ENCODE measurements at places on chromosomes 4 and X.
A peak's percentile ranks its signal among the peaks of the same experiment; 100 is the strongest.

GRCh38 chr4:165398570-165398969 lies 19.8 kb downstream of the CPE start:
- no peak for DNase-seq

GRCh38 chr4:119501740-119502139 lies 126.9 kb downstream of the PDE5A start:
- no peak for DNase-seq

DNA sequence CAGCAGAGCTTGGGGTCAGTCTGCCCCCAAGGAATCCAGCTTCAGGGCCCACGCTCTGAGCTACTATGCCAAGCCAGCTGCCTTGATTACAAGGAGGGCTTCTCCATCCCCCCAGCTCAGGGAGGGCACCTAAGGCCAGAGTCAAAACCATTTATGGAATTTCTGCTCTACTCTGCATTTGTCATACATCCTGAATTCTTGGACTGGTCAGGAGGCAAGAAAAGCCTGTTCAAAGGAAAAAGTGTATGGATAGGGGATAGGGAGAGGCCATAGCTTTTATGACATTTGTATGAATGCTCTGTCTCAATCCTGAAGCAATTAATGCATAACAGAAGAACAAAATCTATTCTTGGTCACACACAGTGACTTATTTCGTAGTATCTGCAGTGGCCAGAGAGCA lies 32.2 kb downstream of the EDNRA start:
- DNase-seq: no peak

GRCh38 chr4:10554121-10554520 lies 96.9 kb upstream of the ZNF518B start:
- no peak for DNase-seq

- no peak for DNase-seq
Observed at GRCh38 chrX:117335209-117335608, 781.4 kb downstream of the KLHL13 start.

- no peak for DNase-seq
Observed at GRCh38 chr4:149781150-149781549, 34.5 kb downstream of the IQCM start.

GRCh38 chr4:2694691-2695090 lies 61.4 kb downstream of the TNIP2 start:
- no peak for DNase-seq

DNA sequence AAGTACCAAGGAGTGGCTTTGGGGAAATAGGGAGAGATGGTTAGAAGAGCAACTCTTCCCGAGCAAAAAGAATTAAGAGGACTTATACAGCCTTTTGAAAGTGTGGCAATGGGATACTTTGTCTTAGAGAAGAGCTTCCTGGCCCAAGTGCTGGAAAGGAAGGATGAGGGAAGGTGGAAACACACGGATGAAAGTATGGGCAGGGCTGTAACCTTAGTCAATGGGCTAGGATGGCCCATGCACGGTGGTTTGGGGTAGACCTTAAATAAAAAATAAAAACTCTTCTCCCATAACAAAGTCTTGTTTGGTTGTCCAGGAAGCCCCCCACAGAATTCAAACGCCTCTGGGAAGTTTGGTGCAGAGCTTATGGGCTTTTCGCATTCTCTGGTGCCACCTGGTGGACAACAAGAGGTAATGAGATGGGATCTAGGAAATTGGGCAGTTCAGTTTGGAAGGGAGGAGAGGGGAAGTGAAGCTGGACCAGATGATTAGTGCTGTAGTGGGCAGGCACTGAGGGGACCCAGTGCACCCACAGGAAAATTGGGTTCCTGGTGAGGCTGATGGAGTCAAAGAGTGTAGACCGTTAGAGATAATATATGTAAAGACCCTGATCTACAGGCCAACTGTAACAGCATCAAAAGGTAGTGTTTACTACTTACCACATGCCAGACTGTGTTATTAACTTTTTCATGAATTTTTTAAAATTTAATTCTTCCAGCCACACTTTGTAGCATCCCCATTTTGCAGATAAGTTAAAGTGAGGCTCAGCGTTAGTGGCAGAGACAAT lies 13.8 kb upstream of the ENOX2 start:
- peak; percentile 26 for DNase-seq

DNA sequence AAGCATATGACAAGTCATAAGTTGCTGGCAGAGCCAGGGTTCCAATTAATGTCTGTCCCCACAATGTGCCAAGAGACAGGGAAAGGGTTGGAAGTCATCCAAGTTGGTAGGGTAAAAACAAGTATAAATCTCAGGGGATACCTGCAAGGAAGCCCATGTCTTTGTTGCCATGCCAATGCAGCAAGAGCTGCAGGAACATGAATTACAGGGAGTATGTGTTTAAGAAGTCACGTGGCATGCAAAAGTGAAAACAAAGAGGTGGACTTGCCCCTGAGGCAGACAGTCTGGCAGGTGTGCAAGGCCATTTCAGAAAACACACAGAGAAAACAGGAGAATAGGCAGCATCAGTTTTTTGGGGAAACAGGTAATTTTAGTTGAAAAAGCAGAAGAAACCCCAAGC lies 29.4 kb downstream of the C4orf51 start:
- DNase-seq: no peak

- no peak for DNase-seq
Observed at GRCh38 chr4:140672416-140672815, 83.8 kb downstream of the TBC1D9 start.

DNA sequence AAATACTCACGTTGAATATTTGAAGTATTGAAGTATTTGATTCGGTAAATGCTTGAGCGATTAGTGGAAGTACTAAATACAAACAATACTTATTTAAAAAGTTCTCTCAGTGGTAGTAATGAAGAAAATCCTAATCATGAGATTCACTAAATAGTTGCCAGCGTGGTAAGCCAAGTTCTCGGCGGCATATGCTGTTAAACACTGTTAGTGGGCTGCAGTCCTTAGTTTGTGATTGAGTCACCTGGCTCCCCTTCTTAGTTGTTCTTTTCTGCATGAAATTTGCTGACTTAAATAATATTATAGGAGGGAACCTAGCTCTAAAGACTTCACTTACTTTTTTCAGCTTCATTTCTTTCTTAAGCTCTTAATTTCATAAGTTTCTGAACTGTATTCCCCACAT lies 51.4 kb downstream of the STIM2 start:
- no peak for DNase-seq

GRCh38 chrX:17567187-17567586 lies 170.1 kb upstream of the SCML1 start:
- no peak for DNase-seq

GRCh38 chr4:83335701-83336100 lies 1.1 kb upstream of the HPSE start:
- DNase-seq: no peak

DNA sequence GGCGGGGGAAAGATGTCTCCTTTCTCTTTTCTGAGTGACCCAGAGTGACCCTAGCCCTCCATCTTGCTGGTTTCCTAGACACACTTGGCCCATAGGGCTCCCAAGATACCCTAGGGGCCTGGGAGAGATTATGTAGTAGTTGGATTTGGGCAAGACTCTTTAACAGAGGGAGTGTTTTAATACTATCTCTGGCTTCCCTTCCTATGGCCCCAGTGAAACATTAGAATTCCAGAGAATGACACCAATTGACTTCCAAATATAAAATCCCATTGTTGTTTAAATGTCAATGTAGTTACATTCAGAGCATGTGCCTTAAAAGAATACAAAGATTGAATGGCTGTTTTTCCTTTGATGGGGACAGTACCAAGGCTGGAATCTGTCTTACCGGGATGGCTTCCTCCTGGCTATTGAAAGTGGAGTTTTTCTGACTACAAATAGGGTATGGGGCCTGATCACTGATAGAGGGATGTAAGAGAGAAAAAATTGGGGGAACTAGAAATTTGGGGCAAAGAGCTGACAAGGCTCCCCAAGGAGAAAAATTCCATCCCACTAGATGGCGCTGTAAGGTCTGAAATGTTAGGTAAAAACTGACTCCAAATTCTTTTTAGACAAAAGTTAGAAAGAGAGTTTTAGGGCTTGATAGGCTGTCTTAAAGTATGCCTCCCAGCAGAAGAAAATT lies 10.7 kb downstream of the TENT5D start:
- DNase-seq: no peak

DNA sequence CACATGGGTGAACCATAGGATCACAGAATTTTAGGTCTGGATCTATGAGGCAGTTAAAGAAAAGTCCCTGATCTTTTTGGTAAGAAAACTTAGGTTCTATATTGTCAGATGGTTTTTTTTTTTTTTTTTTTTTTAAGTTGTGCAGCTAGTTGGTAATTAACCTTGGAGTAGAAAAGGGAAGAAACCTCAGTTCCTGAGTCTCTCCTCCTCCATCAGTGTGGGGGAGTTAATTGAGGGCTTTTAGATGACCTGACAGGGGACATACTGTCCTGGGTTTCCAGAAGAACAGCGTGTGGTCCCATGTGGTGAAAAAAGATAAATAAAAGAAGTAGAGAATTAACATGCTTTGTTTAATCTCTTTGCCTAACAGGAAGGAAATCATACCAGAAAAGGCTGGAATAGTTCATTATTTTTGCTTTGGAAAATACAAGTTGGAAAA lies 123.7 kb downstream of the ARHGAP10 start:
- DNase-seq: no peak

GRCh38 chr4:109751852-109752251 lies 22.0 kb upstream of the PLA2G12A start:
- DNase-seq: no peak

DNA sequence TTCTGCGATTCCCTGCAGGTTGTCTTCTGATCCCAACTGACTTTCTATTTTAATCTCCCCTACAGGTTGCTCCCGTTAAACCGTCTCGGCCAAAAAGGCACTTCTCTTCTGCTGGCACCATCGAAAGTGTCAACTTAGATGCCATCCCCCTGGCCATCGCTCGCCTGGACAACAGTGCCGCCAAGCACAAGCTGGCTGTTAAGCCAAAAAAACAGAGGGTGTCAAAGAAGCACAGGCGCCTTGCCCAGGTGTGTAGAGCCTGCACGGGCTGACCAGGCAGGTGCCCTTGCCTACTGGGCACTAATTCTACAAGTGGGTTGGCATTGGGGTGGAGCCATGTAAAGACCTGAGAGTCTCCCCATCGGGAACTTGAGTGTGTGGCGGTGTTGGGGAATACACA lies 74.2 kb downstream of the AASDH start:
- DNase-seq: no peak

DNA sequence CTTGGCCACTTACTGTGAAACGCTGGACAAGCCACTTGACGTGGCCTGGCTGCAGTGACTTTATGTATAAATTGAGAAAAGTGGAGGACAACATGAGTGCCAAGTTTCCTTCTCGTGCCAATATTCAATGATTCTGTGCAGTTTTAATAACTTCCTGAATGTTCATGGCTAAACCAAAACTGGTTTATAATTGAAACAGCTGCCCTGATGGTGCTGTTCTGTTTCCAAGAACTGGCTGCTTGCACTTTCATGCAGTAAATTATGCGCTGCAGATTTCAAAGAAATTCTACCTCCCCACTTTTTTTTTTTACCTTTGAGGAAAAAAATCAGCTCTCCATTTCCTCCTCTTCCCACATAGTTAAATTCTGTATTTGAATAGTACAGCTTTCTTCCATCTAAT lies 205.2 kb upstream of the CASK start:
- DNase-seq: no peak

GRCh38 chr4:56156141-56156540 lies 207.4 kb downstream of the CEP135 start:
- DNase-seq: no peak

DNA sequence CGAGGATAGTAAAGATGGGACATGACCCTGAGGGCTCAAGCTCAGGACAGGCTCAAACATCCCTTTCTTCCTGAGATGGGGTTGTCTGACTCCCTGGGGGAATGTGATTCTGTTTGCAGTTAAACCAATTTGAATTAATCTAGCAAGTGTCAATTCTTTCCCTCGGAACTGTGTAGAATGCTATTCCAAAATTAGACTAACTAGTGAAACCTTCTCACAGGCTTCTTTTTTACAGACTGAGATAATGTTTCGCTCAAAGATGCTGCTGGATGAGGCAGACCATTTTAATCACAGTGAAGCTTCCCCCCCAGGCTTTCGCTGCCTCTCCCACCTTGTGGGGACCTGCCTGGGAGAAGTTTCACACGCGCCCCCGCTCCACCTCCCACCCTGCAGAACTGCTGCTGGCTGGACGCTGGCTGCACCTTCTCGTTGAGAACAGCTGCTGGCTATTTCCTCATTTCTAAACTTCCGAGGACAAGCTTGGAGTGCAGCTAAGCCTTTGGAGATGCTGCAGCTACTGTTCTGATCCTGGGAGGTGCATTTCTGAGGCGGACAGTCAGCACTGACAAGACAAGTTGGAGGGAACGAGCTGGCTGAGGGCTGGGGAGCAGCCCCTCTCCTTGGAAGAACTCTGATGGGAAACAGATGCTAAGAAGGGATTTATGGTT lies 297.8 kb downstream of the RAPGEF2 start:
- no peak for DNase-seq

GRCh38 chr4:154961263-154961662 lies 180.2 kb downstream of the RBM46 start:
- no peak for DNase-seq

DNA sequence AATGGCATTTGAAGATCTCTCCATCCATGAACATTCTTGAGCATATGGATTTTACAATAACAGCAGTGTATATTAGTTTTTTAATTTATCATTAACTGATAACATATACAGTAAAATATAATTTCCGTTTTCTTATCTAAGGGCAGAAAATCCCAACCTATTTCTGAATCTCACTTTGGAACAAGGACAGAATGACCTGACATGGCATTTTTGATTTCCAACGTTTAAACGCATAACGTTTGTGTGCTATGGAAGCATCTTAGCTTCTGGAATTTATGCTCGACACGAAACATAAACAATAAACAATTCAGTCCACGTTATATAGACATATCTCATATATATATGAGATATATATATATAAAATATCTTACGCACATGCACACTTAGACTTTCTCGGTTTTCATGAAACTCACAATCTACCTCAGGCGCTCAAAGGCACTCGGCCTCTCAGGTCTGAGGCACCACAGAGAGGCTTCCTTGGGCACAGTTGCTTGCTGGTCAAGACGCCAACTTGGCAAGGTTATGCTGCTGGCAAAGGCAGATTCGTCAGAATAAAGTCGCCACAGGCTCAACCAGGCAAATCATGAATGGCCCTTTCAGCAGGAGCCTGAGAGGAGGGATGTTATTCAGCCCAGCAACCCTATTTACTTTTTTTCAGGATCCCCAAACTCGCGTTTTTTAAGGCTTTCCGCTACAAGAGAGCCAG lies 1.0 kb upstream of the UGT8 start:
- DNase-seq: no peak

DNA sequence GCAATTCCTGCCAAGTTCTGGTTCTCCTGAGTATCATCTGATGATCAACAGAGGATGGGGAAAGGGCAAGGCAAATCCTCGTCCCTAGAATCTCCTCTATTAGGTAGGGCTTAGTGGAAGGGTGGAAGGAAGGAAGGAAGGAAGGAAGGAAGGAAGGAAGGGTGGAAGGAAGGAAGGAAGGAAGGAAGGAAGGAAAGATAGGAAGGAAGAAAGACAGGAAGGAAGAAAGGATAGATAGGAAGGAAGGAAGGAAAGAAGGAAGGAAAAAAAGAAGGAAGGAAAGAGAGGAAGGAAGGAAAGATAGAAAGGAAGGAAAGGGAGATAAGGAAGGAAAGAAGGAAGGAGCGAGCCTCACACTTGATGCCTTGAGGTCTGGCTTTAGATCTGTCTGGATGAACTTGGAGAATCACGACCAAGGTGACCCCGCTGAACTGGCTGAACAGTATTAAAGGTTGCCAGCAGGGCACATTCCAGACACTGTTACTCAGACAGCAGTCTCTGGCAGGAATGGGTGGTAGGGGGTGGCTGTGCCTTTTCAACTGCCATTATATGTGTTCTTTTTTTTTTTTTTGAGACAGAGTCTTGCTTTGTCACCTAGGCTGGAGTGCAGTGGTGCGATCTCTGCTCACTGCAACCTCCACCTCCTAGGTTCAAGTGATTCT lies 57.1 kb downstream of the MAP7D2 start:
- no peak for DNase-seq

GRCh38 chrX:7784580-7784979 lies 58.4 kb upstream of the VCX start:
- no peak for DNase-seq
